ENCODE measurements at places on chromosomes 1 and 21.

- DNase-seq, result no peak
Observed at GRCh38 chr1:207352554-207352953, 31.1 kb downstream of the CD55 start.

- DNase-seq, result no peak
Observed at GRCh38 chr1:157137408-157138219, 581 bp downstream of the ETV3 start.

DNA sequence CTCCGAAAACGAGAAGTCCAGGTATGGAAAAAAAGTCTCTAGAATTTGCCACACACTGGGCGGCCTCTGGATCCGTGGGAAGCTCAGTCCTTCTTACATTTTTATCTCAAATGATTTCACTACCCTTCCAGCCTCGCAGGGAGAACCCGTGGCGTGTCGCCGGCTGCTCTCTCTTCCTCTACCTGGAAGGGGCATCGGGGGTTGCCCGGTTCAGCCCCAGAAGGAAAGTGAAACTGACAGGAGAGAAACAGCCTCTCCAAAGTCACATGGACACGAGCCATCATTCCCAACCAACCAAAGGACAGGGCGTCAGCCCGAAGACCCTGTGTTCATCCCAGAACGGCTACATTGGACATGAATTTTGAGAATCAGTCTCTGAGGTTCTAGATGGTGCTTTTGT, 182.5 kb downstream of the ADSS2 start:
- no peak for DNase-seq

GRCh38 chr21:44901391-44902074, 19.2 kb downstream of the ITGB2 start:
- no peak for DNase-seq

- no peak for DNase-seq
Observed at GRCh38 chr1:175494011-175494554, 249.3 kb downstream of the TNR start.

DNA sequence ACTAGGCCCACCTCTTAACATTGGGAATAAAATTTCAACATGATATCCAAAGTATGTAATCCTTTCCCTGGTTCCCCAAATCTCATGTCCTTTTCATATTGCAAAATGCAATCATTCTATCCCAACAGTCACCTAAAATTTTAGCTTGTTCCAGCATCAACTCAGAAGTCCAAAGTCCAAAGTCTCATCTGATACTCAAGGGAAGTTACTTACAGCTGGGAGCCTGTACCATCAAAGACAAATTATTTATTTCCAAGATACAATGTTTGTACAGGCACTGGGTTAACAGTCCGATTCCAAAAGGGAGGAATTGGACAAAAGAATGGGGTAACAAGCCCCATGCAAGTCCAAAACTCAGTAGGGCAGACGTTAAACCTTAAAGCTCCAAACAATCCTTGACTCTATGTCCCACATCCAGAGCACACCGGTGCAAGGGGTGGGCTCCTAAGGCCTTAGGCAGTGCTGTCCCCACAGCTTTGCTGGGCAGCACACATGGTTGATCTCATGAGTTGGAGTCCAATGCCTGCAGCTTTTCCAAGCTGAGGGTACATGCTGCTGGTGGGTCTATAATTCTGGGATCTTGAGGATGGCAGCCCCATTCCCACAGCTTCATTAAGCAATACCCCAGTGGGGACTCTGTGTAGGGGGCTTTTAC, 78.8 kb downstream of the DDAH1 start:
- DNase-seq, result no peak

- no peak for DNase-seq
Observed at GRCh38 chr1:243550276-243550675, 294.4 kb downstream of the SDCCAG8 start.

- DNase-seq, result no peak
Observed at GRCh38 chr21:29504751-29505321, 206.1 kb downstream of the BACH1 start.

DNA sequence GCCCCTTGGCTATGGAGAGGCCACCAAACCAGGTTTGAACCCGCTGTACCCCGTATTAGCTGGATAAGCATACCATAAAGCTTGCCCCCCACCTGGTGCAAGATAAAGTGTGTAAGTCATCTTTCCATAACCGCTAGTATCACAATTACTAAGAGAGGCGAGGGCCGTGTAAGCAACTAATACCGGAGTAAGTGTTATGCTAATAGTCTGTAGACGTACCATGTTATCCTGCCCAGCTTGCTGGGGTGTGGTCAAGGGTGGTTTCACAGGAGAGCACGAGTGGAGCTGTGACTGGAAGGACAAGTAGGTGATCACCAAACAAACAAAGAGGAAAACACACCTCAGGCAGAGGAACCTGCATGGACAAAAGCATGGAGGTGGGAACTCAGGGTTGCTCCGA, 3.6 kb upstream of the TNFRSF1B start:
- DNase-seq, result no peak

GRCh38 chr1:193183019-193183627, 3.3 kb downstream of the B3GALT2 start:
- no peak for DNase-seq

GRCh38 chr1:203744075-203744972, 20.7 kb upstream of the LAX1 start:
- no peak for DNase-seq

GRCh38 chr1:230272557-230272956, 153.6 kb downstream of the PGBD5 start:
- no peak for DNase-seq

DNA sequence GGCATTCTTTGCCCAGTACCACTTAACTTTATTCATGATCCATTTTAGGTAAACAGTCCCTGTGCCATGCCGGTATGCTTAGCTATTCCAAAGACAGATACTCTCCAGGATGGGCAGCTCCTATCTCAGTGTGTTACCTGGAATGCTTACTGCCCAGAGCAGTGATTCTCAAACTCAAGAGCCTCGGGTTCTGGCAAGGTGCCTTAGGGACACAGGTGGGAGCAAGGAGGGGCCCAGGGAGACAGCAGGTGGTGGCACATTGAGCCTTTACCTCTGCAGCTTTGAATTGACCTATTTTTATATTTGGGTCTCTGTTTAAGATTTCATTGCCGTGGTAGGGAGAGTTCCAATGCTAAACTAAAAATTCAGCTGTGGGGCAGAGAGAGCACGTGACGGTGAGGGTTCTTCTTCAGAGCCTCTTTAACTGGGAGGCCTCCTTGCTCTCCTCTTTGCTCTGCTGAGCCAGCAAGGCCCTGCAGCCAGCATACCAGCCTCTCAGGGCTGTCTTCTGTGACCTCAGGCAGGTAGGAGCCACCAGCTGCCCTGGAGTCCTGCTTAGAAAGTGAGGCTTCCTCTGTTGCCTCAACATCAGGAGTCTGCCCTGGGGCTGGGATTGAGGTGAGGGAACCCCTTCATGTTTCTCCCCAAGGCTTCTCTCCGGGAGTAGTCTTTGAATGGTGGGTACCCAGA, 20.2 kb downstream of the PHGDH start:
- no peak for DNase-seq

DNA sequence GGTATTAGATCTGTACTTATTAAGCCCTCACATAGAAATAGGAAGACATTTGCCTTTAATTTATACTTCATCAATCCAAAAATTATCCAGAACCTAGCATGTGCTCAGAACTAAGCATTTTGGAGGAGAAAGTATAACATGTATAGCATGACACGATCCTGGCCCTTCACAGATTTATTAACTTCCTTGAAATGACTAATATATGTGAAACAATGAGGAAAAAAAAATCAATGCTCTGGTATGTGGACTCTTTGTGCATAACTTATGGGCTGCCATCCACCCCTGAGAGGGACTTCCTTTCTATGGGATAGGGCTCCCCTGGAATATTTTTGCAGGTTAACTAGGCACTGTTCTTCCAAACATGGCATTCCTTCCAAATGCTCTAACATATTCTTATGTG, 36.6 kb downstream of the CCDC185 start:
- DNase-seq, result no peak

DNA sequence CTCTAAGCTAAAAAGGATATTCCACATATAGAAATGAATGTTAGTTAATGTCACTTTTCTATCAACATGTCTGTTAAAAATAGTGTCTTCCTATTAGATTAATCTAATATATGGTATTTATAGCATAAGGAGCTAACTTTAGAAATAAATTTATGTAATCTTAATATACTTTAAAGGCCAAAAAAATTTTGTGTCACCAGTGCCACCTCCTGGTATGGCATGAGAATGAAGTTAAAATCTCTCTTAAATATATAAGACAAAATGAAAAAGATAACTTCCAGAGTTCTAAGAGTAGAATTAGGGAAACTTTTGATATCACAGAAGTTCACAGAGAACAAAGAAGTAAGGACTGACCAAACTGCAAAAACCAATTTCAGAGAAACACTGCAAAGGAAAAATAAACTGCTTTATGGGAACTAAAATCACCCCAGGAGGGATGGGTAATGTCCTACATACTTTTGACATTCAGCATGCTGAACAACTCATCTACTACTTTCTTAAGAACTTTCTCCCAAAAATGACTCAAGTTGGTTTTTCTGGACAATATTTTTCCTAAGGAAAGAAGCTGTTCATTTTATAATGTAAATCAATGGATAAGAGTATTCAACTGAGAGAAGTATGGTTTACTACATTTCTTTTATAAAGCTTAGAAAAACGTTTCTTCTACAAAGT, 82.8 kb downstream of the TRIM33 start:
- DNase-seq, result no peak

- DNase-seq, result no peak
Observed at GRCh38 chr21:35053356-35054096, 4.4 kb upstream of the RUNX1 start.

GRCh38 chr1:84382127-84382526, 16.2 kb upstream of the DNASE2B start:
- no peak for DNase-seq

GRCh38 chr1:181548497-181548896, 65.2 kb downstream of the CACNA1E start:
- DNase-seq, result no peak

GRCh38 chr1:70459496-70460225, 48.6 kb downstream of the CTH start:
- no peak for DNase-seq

- DNase-seq, result no peak
Observed at GRCh38 chr1:225541383-225541782, 111.5 kb downstream of the ENAH start.

- no peak for DNase-seq
Observed at GRCh38 chr1:44806704-44807363, at the start of gene DYNLT4. Gene DYNLT4, minus strand, starts transcription at chr1:44807351. Its CDS starts 683 bp downstream, at chr1:44806668.

DNA sequence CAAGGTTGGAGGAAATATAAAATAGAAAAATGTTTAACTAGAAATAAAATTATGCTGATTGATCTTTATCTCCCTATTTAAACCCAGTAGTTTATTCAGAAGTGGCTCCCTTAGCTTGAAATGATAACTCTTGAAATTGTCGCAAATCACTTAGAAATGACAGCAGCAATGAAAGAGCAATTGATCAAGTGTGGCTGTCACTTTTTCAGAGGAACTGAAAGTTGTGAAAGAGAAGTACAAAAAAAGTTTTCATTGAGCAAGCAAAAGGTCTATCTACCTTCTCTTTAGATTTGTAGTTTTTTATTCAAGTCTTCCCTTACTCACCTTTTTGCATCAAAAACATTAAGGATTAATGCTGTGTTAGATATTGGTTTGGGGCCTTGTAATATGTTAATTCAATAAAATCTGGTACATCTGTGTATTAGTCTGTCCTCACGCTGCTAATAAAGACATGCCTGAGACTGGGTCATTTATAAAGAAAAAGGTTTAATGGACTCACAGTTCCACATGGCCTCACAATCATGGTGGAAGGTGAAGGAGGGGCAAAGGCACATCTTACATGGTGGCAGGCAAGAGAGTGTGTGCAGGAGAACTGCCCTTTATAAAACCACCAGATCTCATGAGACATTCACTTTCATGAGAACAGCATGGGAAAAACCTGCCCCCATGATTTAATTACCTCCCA, 48.3 kb downstream of the LRRC8C start:
- DNase-seq, result no peak

- DNase-seq, result no peak
Observed at GRCh38 chr1:115365738-115366137, 27.7 kb upstream of the NGF start.

- no peak for DNase-seq
Observed at GRCh38 chr1:61085983-61086644, 3.8 kb downstream of the NFIA start.

GRCh38 chr21:45982092-45982757, 655 bp downstream of the COL6A1 start:
- no peak for DNase-seq

- no peak for DNase-seq
Observed at GRCh38 chr1:23039308-23039826, 20.1 kb downstream of the KDM1A start.

DNA sequence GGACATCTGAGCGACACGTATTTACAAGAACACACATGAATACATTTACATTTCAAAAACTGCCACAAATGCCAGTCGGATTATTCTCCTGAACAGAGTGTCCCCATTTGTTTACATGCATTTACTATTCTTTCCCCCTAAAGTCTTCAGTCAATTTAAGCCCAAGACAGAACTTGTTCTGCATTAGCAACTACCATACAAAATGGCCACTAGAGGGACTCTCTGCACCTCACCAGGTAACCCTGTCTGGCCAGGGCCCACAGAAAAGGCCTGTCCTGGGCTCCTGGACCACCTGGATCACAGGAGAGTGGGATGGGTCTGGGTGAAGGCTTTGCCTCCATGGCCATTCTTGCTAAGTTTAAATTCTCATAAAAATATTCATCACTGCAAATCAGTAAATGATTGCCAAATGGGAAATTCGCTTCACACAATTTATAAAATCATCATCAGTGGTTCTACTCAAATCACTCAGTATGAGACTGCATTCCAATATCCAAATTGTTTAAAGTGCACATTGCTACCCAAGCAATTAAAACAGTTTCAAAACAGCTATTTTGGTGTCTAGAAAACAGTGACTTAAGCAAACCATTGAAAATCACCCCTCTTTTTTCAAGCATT, 12.5 kb upstream of the GUCA2A start:
- peak; percentile 22 for DNase-seq

GRCh38 chr1:112954017-112954650, 1.9 kb downstream of the SLC16A1 start:
- no peak for DNase-seq

DNA sequence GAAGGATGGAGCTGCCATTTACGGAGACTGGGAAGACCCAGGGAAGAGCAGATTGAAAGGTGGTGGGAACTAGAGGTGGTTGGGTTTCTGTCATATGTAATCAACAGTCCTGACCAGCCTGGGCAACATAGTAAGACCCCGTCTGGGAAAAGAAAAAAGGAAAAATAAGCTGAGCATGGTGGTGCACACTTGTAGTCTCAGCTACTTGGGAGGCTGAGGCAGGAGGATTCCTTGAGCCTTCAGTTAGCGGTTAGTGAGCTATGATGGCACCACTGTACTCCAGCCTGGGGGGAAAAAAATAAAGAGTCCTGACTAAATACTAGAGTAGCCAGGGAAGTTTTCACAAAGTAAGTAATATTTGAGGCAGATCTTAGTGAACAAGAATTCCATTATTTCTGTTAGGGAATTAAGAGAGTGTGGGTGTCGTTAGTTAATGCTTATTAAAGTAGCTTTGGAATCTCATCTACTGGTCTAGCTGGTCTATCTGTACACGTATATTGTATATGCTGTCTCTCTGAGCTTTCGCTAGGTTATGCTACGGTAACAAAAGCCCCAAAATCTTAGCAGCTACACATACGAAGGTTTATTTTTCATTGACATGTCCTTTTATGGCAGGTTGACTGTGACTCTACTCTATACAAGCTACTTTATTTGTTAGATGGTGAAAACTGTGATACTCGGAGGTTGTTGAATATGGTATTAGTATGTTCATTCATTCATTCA, 4.4 kb downstream of the NBPF1 start:
- DNase-seq, result no peak

- DNase-seq, result no peak
Observed at GRCh38 chr1:227546059-227546458, 17.3 kb upstream of the ZNF678 start.

- DNase-seq, result no peak
Observed at GRCh38 chr1:87972811-87973210, 644.1 kb downstream of the LMO4 start.

- no peak for DNase-seq
Observed at GRCh38 chr21:43902441-43902840, 37.4 kb downstream of the AGPAT3 start.

Measured in GM18507 (cell line).